ENCODE measurements at places on chromosomes 5 and 9. TPM values are rescaled to one million over a fixed set of nuclear protein-coding genes. Genes with fewer than 3 reads are reported as not detected.

FBXO4 gene
- total RNA-seq = 15.1 TPM

- no peaks in the 10 kb centered on the region for H3K36me3 ChIP-seq
- no peaks in the 10 kb centered on the region for H3K27me3 ChIP-seq
- no peak overlapping the region for H3K27ac ChIP-seq
- H3K4me1 ChIP-seq = peaks cover 7% of the 10 kb centered on the region
- DNase-seq = no peak
These were observed 3.7 kb downstream of the KIF3A start for GRCh38 chr5:132733499-132734148.

DNA sequence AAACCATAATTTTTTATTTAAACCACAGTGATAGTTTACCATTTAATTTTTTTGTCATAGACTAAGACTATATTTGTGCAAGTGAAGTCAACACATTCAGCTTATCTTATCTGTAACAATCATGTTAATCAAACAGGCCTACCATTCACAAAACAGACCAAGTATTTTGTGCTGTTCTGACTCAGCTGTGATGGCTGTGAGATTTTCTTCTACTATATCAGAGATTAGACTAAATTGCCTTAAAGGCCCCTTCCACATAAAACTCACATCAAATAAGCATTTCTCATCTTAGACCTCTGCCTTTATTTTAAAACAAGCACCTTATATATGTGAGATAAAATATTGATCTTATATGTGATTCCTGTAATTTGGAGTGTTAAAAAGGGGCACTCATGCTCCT is 13.4 kb downstream of the CCDC152 start:
- H3K27ac ChIP-seq = no peak overlapping the region
- H3K4me3 ChIP-seq = no peak overlapping the region
- H3K4me1 ChIP-seq = no peaks in the 10 kb centered on the region
- H3K36me3 ChIP-seq = no peaks in the 10 kb centered on the region

DNA sequence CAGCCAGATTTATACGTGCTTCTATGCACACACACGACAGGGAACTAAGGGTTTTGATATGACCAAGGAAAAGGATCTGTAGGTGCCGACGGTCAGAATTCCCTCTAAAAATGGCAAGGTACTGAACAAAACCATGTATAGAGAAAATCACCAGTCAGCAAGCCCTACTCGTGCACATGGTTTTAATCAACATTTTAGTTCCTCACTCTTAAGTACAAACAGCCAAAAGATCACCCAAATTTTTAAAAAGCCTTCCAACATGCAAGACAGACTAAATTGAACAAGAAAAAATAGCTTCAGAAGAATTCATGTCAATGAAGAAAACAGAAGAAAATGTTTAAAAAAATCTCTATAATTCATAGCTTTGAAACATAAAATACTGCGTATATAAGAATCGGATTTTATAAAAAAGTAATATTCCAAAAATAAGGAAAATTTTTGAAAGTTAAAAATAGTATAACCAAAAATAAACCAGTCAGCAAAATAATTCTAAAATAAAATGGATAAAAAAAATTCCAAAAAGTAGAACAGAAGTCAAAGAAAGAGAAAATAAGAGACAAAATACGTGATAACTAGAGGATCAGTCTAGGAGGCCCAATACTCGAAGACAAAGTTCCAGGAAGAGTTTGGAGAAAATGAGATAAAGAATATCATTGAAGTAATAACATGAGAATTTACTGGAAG is 43.0 kb upstream of the KCNV2 start:
- H3K27me3 ChIP-seq = no peaks in the 10 kb centered on the region
- no peaks in the 10 kb centered on the region for H3K4me1 ChIP-seq
- DNase-seq = no peak
- H3K4me3 ChIP-seq = no peak overlapping the region
- H3K27ac ChIP-seq = no peak overlapping the region

MAMDC2 gene
- total RNA-seq = 13.7 TPM

GRCh38 chr9:105639936-105640335 is 22.3 kb upstream of the TAL2 start:
- no peaks in the 10 kb centered on the region for H3K36me3 ChIP-seq
- no peaks in the 10 kb centered on the region for H3K4me1 ChIP-seq
- no peak overlapping the region for H3K4me3 ChIP-seq
- H3K27ac ChIP-seq = no peak overlapping the region
- no peak for DNase-seq
- no peaks in the 10 kb centered on the region for H3K27me3 ChIP-seq

DNA sequence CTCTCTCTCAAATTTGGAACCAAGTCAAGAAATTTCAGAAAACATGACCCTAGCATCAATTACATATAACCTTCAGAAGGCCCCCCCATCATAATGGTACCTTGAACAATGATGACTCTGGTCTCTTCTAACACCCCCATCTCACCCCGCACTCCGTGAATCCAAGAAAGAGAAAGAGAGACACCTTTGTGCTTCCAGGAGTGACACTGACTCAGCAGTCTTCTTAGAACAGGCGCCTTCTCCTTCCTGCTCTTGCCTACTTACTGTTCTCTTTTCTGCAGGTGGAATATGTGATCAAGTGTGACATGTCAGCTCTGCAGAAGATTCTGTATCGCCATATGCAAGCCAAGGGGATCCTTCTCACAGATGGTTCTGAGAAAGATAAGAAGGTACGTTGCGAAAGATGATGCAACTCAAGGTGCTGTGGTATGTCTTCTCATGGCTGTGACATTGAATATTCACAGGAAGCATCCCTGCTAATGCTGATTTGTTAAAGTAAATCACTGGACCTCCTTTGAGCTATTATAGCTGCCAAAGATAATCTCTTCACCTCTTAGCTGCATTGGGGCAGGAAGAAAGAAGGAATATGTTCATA is 81.3 kb downstream of the SMARCA2 start:
- peaks cover 3% of the 10 kb centered on the region for H3K36me3 ChIP-seq
- H3K27me3 ChIP-seq = no peaks in the 10 kb centered on the region
- DNase-seq = no peak
- H3K4me1 ChIP-seq = no peaks in the 10 kb centered on the region
- no peak overlapping the region for H3K27ac ChIP-seq
- H3K4me3 ChIP-seq = no peak overlapping the region
